ENCODE measurements at places on chromosomes 2 and 18.
A peak's percentile ranks its signal among the peaks of the same experiment; 100 is the strongest.

DNA sequence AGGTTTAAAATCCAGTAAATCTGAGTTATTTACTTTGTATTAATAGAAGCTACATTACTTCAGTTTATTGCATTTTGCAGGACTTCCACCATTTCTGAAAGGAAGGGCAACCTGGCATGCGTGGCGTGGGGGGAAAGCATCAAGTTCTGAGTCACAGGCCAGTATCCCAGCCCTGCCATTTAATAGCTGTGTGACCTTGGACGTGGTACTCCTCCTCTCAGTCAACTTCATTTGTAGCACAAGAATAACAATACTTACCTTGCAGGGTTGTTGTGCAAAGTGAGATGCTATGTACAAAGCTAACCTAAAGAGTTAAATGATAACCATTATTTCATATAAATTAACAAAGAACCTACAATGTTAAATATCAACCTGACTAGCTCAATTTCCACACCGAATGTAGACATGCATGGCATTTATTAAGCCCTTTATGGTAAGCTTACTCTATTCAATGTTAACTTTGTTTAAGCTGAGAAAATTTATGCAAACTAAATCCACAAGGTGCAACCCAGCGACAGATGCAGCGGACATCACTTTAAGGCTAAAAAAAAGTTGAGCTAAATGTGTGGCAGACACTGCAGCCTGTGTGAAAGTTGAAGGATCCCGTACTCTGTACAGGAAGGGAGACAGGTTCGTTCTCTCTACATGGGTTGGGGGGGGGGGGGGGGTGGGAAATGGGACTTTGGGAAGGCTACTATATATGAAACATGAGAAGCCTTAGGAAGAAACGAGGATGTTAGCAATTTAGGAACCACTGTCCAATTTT lies 17.2 kb upstream of the STPG4 start:
- no peak for DNase-seq

DNA sequence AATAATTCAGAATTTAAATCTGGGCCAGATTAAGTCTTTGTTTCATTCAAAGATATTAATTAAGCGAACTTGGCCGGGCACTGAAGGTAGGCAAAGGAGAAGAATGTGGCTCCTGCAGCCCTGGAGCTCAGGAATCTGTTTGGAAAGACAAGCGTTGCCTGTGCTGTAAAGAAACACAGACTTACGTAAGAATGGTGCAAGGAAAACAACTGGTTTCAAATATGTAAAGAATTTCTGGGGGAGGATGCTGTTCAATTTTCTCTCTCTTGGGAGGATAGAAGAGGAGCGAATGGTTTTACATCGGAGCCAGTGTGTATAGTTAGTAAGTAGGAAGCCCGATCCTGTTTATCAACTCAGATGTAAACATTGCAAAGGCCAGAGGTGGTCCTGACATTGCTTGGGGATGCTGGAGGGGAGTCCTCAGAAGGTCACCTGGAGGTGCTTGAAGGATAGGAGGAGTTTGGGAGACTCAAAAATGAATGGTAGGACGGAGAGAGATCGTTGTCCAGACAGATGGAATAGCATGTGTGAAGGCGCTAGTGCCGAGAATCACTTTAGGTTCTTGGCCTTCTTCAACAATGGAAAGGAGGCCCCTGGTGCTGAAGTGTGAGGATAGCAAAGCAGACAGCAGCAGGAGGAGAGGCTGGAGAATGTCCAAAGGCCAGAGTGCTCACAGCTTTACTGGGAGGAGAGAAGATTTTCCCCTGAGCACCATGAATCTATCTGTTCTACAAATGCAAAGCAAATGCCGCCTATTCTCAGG lies 456.1 kb downstream of the LPIN1 start:
- peak; percentile 90 for DNase-seq

- DNase-seq, result no peak
These were observed 2.4 kb upstream of the MSGN1 start for GRCh38 chr2:17813742-17814473.

DNA sequence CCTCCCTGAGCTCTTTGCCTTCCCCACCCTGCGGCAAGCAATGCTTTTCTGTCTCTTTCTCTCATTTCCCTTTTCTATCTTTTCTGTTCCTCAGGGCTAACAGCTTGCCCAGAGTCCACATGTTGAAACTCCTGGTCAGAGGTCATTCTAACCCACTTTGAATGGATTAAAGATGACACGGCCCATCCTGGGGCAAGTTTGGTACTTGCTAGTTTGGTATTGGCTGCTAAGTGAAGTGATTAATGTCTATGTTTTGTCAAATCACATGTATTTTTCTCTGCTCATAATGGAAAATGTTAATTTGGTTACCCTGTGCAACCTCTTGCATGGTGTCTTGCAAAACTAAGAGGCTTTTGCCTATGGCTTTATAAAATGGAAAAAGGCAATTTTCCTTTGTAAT lies 960.2 kb downstream of the CNTNAP5 start:
- DNase-seq, result no peak

DNA sequence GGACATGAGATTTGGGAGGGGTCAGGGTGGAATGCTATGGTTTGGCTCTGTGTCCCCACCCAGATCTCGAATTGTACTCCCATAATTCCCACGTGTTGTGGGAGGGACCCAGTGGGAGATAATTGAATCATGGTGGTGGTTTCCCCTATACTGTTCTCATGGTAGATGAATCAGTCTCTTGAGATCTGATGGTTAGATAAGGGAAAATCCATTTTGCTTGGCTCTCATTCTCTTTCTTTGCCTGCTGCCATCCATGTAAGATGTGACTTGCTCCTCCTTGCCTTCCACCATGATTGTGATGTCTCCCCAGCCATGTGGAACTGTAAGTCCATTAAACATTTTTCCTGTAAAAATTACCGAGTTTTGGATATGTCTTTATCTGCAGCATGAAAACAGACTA lies 80.9 kb upstream of the GALNT5 start:
- no peak for DNase-seq

GRCh38 chr2:57373530-57373929 lies 673.1 kb upstream of the VRK2 start:
- no peak for DNase-seq

GRCh38 chr2:207458582-207458981 lies 71.2 kb upstream of the CREB1 start:
- DNase-seq, result no peak

Measured in muscle of arm (tissue), 14 donors.